Mammary epithelial cell (primary cell): ENCODE measurements at places on chromosomes 16 and 17. TPM values are rescaled to one million over a fixed set of nuclear protein-coding genes. Genes with fewer than 3 reads are reported as not detected.

DNA sequence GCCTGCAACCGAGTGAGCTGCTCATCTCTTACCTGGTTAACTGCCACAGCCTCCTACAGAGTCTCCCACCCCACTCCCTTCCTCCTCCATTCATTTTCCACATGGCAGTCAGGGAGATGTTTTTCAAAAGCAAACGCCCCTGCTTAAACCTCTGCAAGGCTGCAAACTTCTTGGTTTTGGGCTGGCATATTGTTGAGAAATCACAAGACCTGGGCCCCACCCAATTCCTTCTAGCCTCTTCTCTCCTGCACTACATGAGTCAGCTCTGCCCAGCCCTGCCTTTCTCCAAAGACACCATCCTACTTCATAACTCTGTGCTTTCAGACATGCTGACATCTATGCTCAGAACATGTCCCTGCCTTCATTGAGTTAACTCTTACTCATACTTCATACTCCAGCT is 136.1 kb downstream of the SPACA3 start:
- DNase-seq = peak; percentile 92

GRCh38 chr17:70230850-70231640 is 61.7 kb downstream of the KCNJ2 start:
- DNase-seq = no peak

DNA sequence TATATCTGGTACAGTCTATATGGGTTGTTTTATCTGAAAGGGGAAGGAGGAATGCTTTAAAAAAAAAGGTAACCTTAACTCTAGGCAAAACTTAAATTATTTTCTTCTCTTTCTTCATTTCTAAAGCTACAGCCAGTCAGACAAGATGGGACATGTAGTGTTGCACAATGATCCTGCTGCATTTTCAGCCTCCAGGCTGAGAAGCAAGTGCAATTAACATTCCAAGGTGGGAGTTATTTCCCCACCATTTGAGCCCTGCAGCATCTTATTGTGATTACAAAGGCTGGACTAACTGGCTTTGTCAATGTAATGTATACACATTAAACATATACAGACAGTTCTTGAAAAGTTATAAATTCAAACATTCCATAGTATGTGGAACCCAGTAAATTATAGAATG is 22.6 kb upstream of the NF1 start:
- peak; percentile 91 for DNase-seq

- peak; percentile 81 for DNase-seq
Observed at GRCh38 chr16:19118938-19119431, 5.2 kb downstream of the ITPRIPL2 start.

DNA sequence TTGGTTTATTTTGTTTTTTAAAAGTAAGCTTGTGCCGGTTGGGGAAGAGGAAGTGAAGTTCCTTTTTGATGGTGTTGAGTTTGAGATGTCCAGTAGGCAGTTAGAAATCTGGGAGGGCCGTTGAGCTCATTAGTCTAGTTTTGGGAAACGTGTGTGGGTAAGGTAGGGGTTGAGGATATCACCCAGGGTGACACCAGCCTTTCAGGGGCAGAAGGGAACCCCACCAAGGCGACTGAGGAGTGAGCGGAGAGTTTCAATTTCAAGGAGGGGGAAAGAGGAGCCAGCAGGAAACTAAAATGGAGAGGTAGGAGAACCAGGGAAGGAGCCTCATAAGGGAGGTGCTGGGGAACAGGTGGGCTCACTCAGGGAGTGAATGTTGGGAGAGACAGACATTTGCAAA is 22.7 kb downstream of the HAPSTR1 start:
- DNase-seq = no peak

DNA sequence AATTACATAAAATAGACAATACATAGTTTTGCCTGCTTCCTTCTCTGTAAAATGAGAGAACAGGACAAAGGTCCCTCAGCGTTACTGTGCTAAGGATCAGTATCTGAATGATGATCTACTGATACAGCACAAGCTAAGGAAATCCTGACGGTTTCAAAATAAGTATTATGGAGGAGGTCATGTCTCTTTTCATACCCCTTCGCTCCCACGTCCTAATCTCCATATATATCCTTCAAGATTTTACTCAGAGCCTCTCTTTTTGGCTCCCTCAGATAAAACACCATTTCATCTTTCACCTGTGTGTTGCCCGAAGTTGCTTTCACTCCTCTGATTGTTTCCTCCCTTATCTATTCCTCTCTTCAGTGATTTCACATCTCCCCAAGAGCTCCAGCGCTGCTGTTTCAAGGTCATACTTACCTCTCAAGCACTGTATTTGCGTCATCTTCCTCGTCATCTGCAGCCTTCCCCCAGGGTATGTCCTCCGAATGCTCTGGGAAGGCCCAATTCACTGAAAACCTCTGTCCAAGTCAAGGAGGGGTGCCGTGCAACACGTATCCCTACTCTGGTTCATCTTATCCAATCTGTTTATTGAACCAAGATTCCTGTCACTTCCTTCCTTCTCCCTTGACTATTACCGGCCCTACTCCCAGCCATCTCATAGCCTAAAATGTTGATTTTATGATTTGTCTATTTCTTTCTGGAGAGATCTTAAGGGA is 1.2 kb upstream of the BLTP2 start:
- DNase-seq = no peak

DNA sequence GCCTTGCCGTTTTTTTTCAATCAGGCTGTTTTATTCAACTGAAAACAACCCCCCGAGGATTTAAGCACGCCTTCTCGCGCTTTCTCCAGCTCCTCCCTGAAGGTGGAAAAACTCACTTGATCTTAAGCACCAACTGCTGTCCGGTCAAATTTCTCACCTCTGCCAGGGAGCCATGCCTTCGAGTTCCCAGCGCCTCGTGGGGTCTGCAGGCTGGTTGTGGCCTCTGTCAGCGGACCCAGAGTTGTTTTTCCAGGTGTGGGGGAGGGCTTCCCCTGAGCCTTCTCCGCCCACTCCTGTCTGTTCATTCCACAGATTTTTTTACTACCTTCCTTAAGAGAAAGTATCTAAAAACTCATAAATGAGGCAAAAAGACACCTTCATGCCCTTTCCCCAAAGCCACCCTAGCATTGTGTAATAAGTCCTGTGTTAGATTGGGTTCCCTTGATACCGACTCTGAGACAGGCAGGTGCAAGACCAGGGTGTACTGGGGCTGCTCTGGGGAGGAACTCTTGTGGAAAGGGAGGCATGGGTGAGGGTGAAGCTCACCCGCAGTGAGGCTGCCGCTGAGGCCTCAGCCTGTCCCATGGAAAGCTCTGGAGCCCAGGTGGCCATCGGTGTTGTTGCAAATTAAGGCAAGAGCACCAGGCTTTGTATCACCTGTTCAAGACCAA is 101.6 kb downstream of the AXIN2 start:
- no peak for DNase-seq

DNA sequence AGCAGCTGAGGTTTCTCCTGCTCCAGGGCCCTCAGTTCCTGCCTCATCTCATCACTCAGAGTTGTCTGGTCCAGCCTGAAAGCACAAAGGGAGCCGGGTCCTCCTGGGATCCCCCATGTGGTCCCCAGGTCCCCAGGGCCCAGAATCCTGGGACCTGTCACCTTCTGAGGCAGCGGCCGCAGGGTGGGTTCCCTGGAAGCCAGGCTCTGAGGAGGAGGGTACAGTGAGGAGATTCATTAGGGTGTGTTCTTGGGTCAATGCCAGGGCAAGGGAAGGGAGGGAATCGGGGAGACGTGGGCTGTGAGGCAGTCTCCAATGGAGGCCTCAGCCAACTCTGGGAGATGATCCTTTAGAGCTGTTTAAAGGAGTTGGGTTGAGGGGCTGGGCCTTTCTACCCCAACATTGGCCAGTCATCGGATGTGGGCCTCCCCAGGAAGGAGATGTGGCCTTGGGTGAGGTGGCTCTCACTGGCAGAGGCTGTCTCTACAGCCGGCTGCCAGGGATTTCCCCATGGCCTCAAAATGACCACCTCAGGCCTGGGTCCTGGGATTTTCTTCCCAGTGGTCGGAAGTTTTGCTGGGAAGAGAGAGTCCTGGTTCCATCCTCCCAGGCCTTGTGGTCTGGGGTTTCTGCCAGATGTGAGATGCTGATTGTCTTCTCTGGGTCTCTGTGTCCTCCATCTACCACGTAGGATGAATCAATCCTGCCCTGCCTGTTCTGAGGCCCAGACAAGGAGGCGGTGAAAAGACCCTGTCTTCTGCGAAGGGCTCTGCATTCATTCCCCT is 47.3 kb downstream of the NLRP1 start:
- no peak for DNase-seq

DNA sequence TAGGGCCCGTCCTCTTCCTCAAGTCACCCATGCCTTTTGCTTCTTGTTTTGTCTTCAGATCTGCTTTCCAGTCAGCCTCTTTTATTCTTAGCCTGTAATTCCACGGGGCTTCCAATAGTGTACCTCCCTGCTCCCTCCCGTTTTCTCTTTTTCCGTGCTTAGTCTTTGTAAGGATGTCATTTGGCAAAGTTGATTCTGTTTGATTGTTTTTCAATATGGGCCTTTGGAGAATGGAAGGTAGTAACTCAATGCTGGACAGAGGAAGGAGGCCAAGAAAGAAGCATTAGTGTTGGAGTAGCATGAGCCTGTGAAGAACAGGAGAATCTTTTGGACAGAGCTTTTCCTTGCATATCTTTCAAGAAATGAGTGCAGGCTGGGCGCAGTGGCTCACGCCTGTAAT is 6.5 kb downstream of the WWP2 start:
- DNase-seq = no peak

DNA sequence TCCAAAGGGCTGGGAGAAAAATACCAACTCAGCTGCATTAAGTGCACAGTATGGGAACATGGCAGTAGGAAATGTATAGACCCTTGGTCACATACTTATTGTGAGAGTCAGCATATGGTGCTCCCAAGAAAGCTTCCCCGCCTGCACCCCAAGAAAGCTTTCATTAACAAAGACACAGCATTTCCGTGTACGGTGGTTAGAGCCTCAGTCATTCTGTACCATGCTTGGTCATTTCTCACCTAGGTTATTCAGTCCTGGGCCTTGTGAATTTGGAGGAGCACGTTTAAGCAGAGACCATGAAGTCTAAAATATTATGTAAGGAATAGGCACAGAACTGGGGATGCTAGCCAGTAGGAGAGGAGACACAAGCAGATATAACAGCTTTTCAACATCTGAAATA is 56.1 kb downstream of the ESRP2 start:
- no peak for DNase-seq

DNA sequence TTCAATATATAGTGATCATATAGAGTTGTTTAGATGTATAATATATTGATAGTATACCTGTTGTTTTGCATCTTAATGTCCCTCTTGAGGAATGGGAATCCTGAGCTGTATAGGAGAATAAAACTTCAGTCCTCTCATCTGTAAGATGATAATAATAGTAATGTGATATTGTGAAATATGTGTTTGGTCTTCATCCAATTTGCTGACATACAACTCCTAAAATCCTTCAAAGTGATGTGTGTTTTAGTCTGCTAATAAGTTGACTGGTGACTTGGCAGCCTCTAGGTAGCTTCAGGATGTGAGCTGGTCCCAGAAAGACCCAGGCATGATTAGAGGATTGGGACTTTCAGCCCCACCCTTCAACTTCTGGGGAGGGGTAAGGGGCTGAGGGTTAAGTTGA is 22.8 kb upstream of the NFAT5 start:
- DNase-seq = no peak

TP53TG3 gene
- not detected for total RNA-seq

TBC1D26 gene
- total RNA-seq = not detected in 2 replicates

HOXB1 gene
- not detected for total RNA-seq

KCNAB3 gene
- total RNA-seq = 0.33 TPM

WNK4 gene
- 0.75 and 3.5 TPM in 2 replicates for total RNA-seq

MYH8 gene
- total RNA-seq = not detected
